Posterior vena cava (tissue), 2 donors: ENCODE measurements at places on chromosomes 3 and 15.

GRCh38 chr3:193932576-193932975 lies 203.4 kb upstream of the HES1 start:
- DNase-seq = no peak

DNA sequence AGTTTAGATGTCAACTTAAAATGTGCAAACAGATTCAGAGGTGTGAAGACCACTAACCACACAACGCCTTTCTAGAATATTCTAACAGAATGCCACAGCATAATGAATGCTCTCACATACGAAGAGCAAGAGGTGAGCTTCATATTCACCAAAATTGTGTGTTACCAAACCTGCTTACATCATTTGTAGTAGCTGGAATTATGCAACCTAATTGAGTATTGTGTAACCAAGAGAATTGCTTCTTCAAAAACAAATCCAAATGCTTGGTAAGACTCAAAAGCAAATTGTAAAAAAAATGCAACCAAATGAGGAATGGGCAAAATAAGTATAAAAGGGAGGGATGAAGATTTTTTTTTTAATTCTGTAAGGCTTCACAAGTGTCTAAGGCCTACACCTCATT lies 160.7 kb downstream of the TAFA4 start:
- no peak for DNase-seq

DNA sequence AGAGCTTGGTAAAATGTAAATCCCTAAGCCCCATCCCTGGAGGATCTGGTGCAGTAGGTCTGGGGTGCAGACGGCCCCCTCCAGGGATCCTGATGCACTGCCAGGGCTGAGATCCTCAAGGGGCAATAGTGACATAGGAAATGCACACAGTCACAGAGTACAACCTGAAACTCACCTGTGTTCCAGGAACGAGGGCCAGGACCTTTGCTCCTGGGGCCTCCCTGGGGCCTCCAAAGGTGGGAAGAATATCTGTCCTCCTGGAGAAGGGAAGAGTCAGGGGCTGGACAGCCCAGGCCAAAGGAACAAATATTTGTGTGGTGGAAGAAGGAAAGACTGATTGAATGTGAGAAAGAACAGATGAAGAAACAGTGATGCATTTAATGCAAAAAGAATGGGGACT lies 9.5 kb downstream of the SSUH2 start:
- no peak for DNase-seq

DNA sequence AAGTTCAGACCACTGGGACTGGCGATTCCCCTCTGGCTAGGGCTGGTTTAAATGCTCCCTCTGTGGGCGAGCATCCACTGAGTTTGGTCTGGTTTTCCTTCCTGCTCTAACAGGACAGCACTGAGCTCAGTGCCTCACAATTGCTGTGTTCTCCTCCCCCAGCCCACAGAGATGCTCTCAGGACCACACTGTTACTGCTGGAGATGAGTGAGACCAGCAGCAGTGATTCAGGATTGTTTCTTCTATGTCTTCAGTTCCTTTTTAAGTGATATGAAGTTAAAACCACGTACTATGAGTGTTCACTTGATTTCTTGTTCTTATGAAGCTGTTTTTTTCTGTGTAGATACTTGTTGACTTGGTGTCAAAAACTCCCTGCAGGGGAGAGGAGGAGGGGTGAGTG lies 180.4 kb upstream of the COL8A1 start:
- DNase-seq = no peak

DNA sequence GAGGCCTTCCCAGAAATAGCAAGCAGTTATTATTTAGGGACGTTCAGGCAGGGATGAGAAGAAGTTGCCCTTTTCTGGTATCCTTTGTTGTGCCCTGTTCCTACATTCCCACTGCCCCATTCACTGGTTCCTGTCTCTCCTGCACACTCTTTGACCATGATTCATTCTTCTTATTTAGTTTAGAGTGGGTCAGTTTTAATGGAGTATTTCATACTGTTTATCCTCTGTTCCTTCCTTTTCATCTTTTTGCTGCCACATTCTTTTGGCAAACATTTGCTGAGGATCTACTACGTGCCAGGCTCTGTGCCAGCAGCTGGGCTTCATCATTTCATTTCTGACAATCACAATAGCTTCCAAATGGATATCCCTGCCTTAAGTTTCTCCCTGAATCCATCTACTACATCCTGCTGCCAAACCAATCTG lies 11.8 kb upstream of the EID1 start:
- no peak for DNase-seq

GRCh38 chr3:13426591-13426990 lies 6.5 kb upstream of the NUP210 start:
- DNase-seq = no peak

DNA sequence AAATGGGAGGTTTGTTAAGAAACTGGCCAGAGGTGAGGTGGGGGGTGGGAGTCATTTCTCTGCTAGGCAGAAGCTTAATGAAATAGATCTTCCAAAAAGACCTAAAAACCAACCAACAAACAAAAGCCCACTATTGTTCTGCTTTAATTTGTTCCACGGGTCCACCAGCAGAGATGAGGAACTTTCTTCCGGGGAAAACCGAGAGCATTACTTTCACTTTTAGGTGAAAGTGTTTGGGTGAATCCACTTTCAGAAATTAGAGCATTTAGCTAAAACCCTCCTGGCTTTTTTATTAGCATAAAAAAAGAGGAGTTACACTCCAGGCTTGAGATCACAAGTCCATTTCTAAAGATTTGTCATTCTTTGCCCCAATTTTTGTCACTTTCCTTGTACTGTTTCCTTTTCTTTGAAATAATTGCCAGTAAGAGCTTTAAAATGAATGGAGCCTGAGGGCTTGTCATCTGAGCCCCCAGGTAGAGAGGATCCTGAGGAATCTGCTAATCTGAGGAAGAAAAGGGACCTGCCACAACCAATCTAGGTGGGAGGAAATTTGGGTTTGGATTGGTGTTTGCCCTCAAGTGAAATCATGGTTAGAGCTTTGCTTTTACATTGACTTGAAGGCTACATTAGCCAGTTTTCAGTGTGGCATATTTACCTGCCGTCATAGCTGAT lies 667.6 kb downstream of the NAALADL2 start:
- DNase-seq = no peak

- no peak for DNase-seq
Observed at GRCh38 chr3:87218560-87218959, 8.5 kb upstream of the CHMP2B start.

DNA sequence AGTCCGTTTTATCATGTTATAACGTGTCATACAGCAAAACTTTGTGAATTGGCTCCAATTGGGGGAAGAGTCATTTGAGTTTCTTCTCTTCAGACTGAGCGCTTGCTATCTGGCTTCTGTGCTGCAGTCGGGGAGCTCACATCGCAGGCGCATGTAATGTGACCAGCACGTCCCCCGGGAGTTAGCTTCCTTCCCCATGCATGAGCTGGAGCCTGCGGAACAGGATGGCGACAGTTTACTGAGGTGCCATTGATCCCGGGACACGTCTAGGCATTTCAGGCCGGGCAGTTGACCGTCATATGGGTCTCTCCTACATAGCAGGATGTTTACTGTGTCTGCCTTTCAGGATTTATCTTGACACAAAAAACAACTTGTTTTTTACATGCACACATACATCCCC lies 44.8 kb downstream of the CMTM8 start:
- DNase-seq = no peak

GRCh38 chr3:140344082-140344454 lies 333.8 kb upstream of the TRIM42 start:
- DNase-seq = no peak

DNA sequence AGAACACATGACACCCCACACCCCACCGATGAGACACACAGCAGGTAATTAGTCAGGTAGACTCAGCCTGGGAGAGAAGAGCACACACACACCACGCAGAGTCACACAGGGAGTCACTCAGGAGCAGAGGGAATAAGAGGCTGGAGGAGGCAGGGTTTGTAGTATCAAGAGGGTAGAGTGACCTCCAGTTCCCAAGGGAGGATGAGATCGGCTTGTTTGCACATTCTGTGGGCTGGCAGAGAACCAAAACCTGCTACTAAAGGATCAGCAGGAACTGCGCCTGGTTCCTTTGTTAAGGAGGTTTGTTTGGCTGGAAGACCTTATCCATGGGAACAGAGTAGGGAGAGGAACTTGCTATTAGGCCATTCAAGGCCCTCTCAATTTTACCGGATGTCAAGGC lies 281.4 kb upstream of the SLCO3A1 start:
- DNase-seq = no peak

- no peak for DNase-seq
Observed at GRCh38 chr3:59632760-59633573, 583.1 kb upstream of the CFAP20DC start.

DNA sequence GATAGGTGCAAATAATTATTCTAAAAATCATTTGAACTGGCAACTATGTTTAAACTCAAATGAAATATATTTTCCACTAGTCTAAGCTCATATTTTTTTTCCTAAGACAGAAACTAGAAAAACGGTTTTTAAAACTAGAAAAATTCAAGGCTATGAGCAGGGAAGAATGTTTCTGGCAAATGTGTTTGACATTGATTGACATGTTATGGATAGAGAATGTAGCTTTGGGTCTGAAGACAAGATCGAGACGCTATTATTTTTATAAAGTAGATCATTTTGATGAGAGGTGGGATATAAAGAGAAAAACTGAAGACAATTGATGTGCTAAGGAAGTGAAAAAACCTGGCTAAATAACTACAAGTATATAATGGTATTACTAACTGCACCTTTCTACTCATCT lies 415.2 kb downstream of the GABRB3 start:
- no peak for DNase-seq

DNA sequence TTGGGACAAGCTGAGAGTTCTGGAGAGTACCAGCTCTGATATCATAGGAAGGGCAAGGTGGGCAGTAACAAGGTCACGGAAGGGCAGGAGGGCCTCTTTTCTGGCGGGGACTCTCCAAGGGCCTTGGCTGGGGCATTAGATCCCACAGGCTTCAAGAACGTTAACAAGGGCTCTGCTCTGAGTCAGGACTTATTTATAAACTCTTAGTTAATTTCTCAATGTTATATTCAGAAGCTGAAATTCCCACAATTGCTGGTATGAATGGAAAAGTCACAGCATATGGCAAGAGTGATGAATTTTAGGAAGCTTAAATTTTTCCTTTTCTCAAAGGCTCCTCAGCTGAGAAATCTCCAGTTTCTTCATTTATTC lies 320.2 kb upstream of the TBC1D5 start:
- no peak for DNase-seq
